H4 (cell line): ENCODE measurements at places on chromosomes 1 and 21. TPM values are rescaled to one million over a fixed set of nuclear protein-coding genes. Genes with fewer than 3 reads are reported as not detected.

DNA sequence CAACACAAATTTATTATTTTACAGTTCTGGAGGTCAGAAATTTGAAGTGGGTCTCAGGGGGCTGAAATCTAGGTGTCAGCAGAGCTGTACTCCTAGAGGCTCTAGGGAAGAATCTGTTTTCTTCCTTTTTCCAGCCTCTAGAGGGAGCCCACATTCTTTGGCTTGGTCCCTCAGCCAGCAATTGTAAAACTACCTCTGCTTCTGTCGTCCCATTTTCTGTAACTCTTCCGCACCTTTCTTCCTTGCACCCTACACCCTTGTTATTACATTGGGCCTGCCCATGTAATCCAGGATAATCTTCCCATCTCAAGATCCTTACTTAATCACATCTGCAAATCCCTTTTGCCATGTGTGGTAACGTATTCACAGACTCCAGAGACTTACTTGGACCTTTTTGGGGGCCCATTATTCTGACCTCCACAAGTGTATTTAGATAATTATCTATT, 24.8 kb upstream of the THEM4 start:
- DNase-seq: peak; percentile 46

- DNase-seq: no peak
Measured at GRCh38 chr1:161199506-161200139, 769 bp upstream of the ADAMTS4 start.

The HAPLN2 gene
- not detected in 2 replicates for total RNA-seq

GRCh38 chr1:239819756-239820250, 271.9 kb upstream of the FMN2 start:
- DNase-seq: no peak

- no peak for DNase-seq
Measured at GRCh38 chr21:44421901-44422840, 33.1 kb upstream of the LRRC3 start.
